ENCODE measurements at places on chromosomes 6 and 20. TPM values are rescaled to one million over a fixed set of nuclear protein-coding genes. Genes with fewer than 3 reads are reported as not detected.

DDO gene
- total RNA-seq = 8.7 TPM

PLN gene
- 2.0 TPM for total RNA-seq

CALHM5 gene
- total RNA-seq = 4.4 TPM

SOD2 gene
- total RNA-seq = 1,558 TPM

SYTL3 gene
- 4.6 TPM for total RNA-seq

DPPA5 gene
- not detected for total RNA-seq

KHDC1L gene
- total RNA-seq = not detected
